ENCODE measurements at places on chromosomes 2 and 18. TPM values are rescaled to one million over a fixed set of nuclear protein-coding genes. Genes with fewer than 3 reads are reported as not detected.

GRCh38 chr2:31239593-31240177 lies 5.7 kb downstream of the EHD3 start:
- no peak for DNase-seq

RAB6C gene
- 0.23 TPM for total RNA-seq

C2orf66 gene
- total RNA-seq = not detected

CYS1 gene
- 27.8 TPM for total RNA-seq

GRCh38 chr2:201733544-201733943 lies 35.1 kb upstream of the MPP4 start:
- no peak for DNase-seq

All from mucosa of gallbladder (tissue), 1 donor.